ENCODE measurements at places on chromosomes 3 and 15.

- no peak for DNase-seq
These were observed 336.2 kb downstream of the EPHB1 start for GRCh38 chr3:135131290-135131689.

DNA sequence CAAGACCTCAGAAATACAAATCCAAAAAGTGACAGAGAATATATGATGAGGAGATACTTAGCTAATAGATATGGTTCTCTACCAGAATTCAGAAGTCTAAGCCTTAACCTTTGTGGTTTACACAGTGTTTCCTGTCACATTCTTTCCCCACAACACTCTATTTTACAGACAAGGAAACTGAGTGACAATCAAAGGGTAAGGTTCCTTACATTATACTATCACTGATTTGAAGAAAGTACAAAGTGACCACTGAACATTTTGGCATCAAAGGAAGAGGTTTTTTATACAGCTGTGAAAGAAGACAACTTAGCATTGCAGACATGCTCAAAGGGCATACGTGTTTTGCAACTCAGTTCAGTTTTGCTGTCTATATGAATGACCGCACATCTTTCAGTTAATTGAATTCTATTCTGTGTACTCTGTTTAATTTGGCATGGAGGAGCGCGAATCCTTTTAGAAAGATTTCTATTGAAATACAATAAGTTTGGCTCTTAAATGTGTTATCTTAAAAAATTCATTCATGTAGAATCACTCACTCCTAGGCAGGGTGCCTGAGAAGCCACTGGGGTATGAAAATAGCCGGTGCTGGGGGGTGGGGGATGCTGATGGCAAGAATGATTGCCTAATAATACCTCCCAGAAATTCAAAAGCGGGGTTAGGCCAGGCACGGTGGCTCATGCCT lies 66.5 kb upstream of the SKOR1 start:
- DNase-seq: no peak

GRCh38 chr3:128369881-128370642 lies 96.6 kb downstream of the DNAJB8 start:
- DNase-seq: no peak

DNA sequence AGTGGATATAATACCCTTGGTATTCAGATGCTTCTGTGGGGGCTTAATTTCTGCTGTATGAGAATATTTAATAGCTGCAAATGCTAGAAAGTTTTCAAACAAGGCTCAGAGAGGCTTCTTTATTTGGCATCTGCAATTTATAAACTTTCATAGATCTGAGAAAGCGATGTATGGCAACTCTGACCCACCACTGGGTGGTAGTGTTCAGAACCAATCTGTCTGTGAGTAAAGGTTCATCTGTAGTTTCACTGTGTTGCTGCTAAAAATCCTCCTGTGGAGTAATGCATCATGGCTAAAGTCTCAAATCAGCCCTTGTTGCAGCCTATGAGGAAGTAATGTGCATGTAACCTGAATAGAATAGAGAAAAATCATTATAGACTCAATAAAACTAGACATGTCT lies 47.4 kb downstream of the CLSTN2 start:
- no peak for DNase-seq

- no peak for DNase-seq
These were observed 973.4 kb downstream of the ROBO1 start for GRCh38 chr3:78794431-78794830.

GRCh38 chr3:65201926-65202325 lies 514.1 kb upstream of the ADAMTS9 start:
- DNase-seq: no peak

DNA sequence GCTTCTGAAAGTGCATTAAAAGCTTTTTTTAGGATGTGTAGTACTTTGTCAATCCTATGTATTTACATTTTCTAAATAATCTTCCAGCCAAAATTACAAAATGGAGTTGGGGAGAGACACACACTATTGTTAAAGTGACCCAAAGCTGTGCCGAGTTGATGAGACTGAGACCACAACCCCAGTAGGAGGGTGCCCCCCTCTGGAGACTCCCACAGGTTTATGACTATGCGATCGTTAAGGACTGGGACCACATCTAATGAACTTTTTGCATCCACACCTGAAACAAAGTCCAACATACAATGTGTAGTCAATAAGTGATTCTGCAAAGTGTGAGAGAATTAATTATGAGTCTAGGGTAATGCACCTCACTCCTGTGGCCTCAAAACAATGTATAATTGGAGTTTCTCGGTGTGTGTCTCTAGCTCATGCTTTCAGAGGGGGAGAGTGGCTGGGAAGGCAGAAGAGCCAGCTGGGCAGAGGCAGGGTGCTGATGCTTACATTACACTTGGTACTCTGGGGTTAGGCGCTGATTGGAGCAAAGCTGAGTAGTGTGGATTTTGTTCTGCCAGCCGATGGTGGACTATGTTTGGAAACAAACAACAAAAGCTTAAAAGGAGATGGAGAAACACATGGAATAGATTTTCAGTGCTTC lies 102.8 kb downstream of the KCNH8 start:
- no peak for DNase-seq

- peak; percentile 41 for DNase-seq
These were observed 49.9 kb upstream of the PHLDB2 start for GRCh38 chr3:111809186-111809585.

DNA sequence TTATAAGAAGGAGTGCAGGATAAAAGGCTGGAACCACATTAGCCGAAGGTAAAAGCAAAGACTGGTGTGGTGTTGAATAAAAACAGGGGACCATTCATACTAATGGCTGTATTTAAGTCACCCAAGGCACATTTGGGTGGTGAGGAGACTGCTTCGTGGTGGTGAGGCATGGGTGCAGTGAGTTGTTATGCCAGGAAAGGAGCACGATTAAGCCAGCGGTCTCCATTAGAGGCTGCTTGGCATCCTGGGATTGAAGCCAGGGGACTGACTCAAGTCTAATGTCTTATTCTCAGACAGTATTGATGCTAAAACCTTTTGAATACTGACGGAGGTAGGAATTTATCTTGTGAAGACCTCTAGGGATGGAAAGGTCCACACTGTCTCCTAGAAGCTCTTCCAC lies 21.9 kb downstream of the FEM1B start:
- DNase-seq: peak; percentile 50

GRCh38 chr15:101173233-101174119 lies 78.4 kb downstream of the CHSY1 start:
- DNase-seq: no peak

- no peak for DNase-seq
These were observed 24.1 kb downstream of the DUT start for GRCh38 chr15:48355377-48355776.

GRCh38 chr3:119295816-119296726 lies 1.9 kb downstream of the ARHGAP31 start:
- DNase-seq: peak; percentile 63

- DNase-seq: no peak
These were observed 127.8 kb downstream of the EEFSEC start for GRCh38 chr3:128281056-128281455.

- DNase-seq: peak; percentile 73
These were observed 20.9 kb downstream of the CD276 start for GRCh38 chr15:73704869-73705645.

DNA sequence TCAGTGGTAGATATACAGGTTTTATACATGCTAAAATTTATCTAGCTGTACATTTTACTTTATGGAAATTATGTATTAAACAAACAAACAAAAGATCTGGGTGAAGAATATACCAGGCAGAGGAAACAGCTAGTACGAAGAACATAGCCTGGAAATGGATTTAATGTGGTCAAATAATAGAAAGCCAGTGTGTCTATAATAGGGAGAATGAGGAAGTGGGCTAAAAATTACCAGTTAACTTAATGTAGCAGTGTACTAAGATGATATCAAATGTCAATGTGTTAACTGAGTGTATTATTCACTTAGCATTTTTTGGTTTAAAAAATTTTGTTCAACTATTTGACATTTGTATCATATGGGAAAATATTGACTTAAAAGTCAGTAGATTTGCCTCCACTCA lies 22.8 kb upstream of the SLC15A2 start:
- DNase-seq: no peak

- DNase-seq: no peak
These were observed 10.3 kb downstream of the CHCHD6 start for GRCh38 chr3:126714276-126714900.

DNA sequence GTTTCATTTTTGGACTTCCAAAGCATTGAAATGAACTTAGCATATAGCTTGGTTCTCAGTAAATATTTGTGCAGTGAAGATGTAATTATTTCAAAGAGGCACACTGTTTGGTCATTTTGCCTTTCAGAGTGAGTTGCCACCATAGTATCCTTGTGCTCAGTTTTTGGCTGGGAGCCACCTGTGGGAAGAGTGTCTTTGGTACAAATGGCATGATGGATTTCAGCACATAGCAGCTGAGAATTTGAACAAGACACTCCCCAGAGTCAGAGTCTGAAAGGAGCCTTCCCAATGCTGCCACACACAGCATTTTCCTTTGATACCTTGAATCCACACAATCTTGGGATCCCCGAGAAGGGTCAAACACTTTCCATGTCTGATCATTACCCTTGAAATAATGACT lies 897.2 kb upstream of the ARPP21 start:
- no peak for DNase-seq

- peak; percentile 87 for DNase-seq
These were observed at the start of the genes BBS4 and HIGD2B for GRCh38 chr15:72685925-72686794. Gene BBS4 (plus strand): TSS chr15:72686207. CDS start chr15:72686228, 21 bp downstream. Gene HIGD2B (minus strand): TSS chr15:72686182. CDS start chr15:72676374, 9,808 bp downstream.

- DNase-seq: peak; percentile 62
These were observed 70.5 kb upstream of the XCR1 start for GRCh38 chr3:46097691-46098241.

DNA sequence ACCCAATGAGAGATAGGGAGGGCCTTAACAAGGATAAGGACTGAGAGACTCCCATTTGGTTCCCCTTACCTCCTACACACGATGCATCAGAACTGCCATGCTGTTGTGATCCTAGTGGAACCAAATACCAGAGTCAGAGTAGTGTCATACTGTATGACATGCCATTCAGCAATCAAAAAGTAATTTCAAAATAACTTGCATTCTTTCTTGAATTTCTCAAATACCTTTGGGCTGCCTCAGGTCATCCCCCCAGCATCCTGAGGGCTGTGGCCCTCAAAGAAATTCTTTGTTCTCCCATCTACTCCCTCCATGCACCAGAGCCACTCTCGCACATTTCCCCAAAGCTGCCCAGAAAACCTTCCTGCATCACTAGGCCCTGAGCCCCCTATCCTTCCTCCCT lies 68.9 kb upstream of the PPP2R3A start:
- DNase-seq: peak; percentile 68

GRCh38 chr3:44883999-44884431 lies 9.6 kb downstream of the TGM4 start:
- DNase-seq: peak; percentile 86

DNA sequence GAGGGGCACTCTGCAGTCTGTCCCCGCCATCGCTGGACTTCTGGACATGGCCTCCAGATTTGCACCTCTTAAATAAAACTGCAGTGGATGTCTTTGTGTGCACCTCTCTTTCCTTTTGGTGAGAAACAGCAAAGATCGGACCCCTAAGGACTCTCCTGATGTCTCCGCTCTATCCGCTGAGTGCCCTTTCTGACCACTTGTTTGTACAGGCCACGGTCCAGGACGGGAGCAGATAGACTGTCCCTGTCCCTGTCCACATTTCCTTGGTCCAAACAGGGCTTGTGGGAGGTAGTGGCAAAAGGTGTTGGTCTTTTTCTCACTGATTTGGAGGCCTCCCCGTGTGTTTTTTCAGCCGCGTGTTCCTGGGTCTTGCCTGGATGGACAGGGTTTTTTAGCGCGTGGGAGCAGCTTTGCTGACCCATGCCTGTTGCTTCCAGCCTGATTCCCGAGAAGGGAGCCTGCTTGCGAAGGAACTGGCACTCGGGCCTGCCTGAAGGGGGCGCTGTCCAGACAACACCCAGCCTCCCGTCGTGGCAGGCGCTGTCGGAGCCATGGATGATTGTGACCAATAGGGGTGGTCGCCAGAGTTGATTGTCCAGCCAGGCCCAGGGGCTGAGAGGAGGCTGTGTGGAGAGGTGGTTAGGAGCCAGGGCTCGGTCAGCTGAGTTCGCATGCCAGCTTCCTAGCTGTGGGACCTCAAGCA lies 13.2 kb upstream of the STAB1 start:
- no peak for DNase-seq

DNA sequence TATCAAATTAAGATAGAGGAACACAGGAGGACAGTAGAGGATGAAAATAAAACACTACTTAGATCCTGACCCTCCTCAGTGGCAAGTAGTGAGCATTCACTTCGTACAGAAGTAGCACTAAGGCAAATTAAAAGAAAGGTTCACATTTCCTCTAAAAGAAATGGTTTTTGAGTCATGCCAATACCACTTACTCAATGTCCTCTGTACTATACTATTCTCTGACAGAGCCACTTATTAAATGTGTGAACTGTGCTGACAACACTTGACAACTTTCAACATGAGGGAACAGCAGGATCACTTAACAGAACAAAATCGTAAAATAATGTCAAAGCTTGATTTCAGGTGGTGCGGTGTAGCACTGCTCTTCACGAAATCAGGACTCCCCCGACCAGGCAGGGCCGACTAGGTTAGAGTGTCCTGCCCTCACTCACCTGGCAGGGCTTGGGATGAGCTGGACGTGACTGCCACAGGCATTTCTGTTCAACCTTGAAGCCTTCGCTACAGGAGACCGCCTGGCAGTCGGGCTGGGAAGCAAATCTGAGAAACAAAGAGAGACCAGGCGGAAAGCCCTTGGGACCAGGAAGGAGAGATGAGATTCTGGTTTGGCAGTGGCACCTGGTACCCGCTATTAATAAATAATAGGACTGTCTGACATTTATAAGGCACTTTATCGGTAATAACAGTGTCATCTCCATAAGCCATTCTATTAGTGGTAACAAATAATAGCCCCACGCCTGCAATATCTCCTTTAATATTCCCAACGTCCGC lies 611 bp upstream of the SLC27A2 start:
- no peak for DNase-seq

GRCh38 chr3:197828-198491 lies 1.4 kb downstream of the CHL1 start:
- DNase-seq: no peak

GRCh38 chr15:86611417-86612040 lies 531.9 kb downstream of the AGBL1 start:
- peak; percentile 9 for DNase-seq

DNA sequence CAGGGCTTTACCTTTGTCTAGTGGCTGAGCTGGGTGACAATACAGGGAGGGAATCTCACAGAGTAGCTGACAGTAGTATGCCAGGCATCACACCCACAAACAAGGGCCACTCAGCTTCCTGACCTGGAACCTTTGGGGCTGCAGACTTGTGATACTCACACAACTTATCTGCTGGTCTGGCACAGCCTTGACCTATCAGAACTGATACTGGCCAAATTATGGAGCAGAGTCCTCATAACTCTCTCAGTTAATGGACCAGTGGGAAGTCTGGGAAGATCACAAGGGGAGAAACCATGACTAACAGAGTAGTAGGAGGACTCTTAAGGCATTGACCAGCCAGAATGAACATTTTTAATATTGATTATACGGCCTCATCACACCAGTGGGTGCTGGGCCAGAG lies 19.4 kb downstream of the MRPL46 start:
- no peak for DNase-seq

DNA sequence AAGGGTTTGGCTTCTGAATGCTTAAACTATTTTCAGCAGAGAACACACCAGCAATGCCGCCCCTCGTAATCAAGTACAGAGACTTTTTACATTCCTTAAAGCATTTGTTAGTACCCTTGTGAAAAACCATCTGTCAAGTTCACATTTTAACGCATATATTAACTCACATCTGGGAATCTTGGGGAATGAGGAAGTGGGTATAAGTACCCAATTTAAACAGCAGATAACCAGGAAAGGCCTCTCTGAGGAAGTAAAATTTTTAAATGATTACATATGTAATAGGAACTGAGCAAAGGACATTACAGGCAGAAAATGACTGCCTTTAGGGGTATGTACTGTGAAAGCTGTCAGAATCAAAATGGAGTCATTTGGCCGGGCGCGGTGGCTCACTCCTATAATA lies 12.8 kb upstream of the CFAP44 start:
- no peak for DNase-seq

GRCh38 chr3:133377396-133377795 lies 22.5 kb upstream of the BFSP2 start:
- peak; percentile 67 for DNase-seq
